ENCODE measurements at places on chromosomes 1 and 21.

GRCh38 chr1:204624631-204625216 is 60.8 kb downstream of the LRRN2 start:
- no peak overlapping the region for H3K4me3 ChIP-seq
- no peak for DNase-seq
- no peaks in the 10 kb centered on the region for H3K4me1 ChIP-seq
- H3K36me3 ChIP-seq: peaks cover 3% of the 10 kb centered on the region
- peak overlapping the region; percentile 35 for H3K27ac ChIP-seq

- H3K4me3 ChIP-seq: no peak overlapping the region
- DNase-seq: no peak
- no peaks in the 10 kb centered on the region for H3K27me3 ChIP-seq
These were observed 14.5 kb downstream of the NPHP4 start for GRCh38 chr1:5977494-5978444.

DNA sequence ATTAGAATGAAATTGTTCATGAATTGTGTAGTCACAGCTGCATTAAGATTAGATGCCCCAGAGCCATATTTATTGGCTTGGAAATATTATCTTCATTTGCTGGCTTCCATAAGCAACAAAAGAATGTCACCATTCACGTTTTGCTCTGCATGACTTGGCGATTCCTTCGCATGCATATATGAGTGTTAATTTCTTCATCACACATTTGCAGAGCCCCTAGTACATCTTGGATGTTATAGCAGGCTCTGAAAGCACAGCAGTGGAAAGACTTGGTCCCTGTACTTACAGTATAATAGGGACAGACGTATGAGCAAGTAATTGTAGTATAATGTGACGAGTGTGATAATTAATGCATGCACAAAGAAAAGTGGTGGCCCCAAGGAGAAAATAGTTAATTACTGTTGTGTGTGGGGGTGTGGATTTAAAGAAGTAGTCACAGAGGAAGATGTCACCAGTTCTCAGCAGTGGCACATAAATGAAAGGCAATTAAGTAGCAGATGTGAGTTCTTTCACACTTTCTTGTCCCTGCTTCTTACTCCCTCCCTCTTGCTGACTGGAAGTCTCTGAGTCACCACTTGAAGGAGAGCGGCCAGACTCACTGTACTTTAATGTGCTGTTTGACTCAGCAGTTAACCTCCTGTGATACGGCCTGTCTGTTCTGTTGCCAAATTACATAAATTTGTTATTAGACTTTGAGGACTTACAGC is 21.0 kb downstream of the S100A10 start:
- no peaks in the 10 kb centered on the region for H3K27me3 ChIP-seq
- no peak overlapping the region for H3K4me3 ChIP-seq
- no peak for DNase-seq

- H3K4me1 ChIP-seq: no peaks in the 10 kb centered on the region
- H3K27ac ChIP-seq: no peak overlapping the region
- H3K36me3 ChIP-seq: no peaks in the 10 kb centered on the region
These were observed 6.7 kb downstream of the KRTAP10-1 start for GRCh38 chr21:44533121-44533890.

GRCh38 chr1:189983166-189983890 is 494.3 kb downstream of the BRINP3 start:
- H3K27me3 ChIP-seq: no peaks in the 10 kb centered on the region
- no peak overlapping the region for H3K27ac ChIP-seq
- no peaks in the 10 kb centered on the region for H3K4me1 ChIP-seq
- no peaks in the 10 kb centered on the region for H3K36me3 ChIP-seq
- H3K4me3 ChIP-seq: no peak overlapping the region

GRCh38 chr1:232287676-232288569 is 342.0 kb downstream of the SIPA1L2 start:
- no peaks in the 10 kb centered on the region for H3K4me1 ChIP-seq
- no peak overlapping the region for H3K4me3 ChIP-seq
- H3K27ac ChIP-seq: no peak overlapping the region
- no peaks in the 10 kb centered on the region for H3K36me3 ChIP-seq
- no peaks in the 10 kb centered on the region for H3K27me3 ChIP-seq

DNA sequence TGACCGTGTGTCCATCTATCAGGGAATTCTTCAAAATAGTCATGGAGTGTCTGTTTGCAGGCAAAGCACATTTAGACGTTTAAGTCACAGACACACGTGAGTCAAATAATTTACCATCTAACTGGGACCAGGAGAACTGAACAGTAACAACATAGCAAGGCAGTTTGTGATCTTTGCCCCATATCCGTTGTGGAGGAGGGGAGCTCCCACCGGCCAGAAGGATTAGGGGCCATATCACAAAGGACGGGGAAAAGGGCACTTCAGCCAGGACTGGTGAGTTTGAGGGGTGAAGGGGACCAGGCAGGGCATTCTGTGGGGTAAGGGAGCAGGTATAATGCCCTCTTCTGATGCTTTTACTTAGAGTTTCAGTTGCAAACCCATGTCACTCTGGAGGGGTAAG is 22.9 kb downstream of the ELAPOR1 start:
- H3K27ac ChIP-seq: no peak overlapping the region
- H3K27me3 ChIP-seq: no peaks in the 10 kb centered on the region
- peaks cover 3% of the 10 kb centered on the region for H3K36me3 ChIP-seq
- H3K4me1 ChIP-seq: no peaks in the 10 kb centered on the region
- DNase-seq: no peak

GRCh38 chr1:30675761-30676160 is 47.6 kb downstream of the MATN1 start:
- H3K4me1 ChIP-seq: no peaks in the 10 kb centered on the region
- peaks cover 75% of the 10 kb centered on the region for H3K27me3 ChIP-seq
- no peak overlapping the region for H3K27ac ChIP-seq

GRCh38 chr1:119542492-119542946 is 35.5 kb downstream of the HSD3B1 start:
- H3K4me3 ChIP-seq: no peak overlapping the region
- no peaks in the 10 kb centered on the region for H3K4me1 ChIP-seq
- H3K36me3 ChIP-seq: no peaks in the 10 kb centered on the region
- H3K27me3 ChIP-seq: peaks cover 4% of the 10 kb centered on the region
- H3K27ac ChIP-seq: no peak overlapping the region
- no peak for DNase-seq

- H3K27ac ChIP-seq: no peak overlapping the region
- H3K36me3 ChIP-seq: no peaks in the 10 kb centered on the region
- no peak for DNase-seq
- H3K4me1 ChIP-seq: peaks cover 10% of the 10 kb centered on the region
- H3K27me3 ChIP-seq: no peaks in the 10 kb centered on the region
These were observed 131.6 kb downstream of the SNX7 start for GRCh38 chr1:98793136-98793535.

- no peak for DNase-seq
- no peak overlapping the region for H3K4me3 ChIP-seq
- H3K27ac ChIP-seq: peak overlapping the region; percentile 54
- peaks cover 29% of the 10 kb centered on the region for H3K4me1 ChIP-seq
These were observed 6.5 kb upstream of the ARL8A start for GRCh38 chr1:202151045-202151444.

DNA sequence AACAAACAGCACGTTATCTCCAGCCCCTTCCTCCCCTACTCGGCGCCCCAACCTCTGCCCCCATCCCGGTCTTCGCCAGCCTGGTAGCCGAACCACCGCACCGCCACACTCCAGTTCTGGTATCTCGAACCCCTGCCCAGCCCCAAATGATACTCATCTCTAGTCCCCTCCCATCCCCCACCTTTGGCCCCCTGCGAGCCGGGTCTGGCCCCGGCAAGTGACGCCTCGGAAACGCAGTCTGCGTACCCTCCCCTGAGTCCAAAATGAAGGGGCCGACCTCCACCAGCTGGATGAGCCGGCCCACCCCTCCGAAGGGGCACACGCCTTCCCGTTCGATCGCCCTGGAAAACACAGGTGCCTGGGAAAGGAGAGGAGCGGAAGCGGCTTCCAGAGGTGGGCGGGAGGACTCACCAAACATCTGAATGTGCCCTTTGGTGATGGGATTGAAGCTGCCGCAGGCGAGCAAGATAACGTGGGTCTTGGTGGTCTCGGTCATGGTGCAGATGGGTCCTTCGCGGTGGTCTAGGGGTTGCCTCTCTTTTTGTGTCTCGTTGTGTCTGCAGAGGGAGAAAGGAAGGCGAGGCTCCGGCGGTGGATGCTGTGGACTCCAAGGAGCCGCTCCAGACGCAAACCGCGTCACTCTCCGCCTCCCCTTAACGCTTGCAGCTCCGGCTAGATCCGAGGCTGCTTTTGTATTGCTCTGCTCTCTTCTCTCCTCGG is at the start of gene NMNAT2:
NMNAT2 (minus strand) TSS at position 609 of the 720 bp plus-strand sequence; CDS start at position 496, 113 bp downstream.
- peaks cover 75% of the 10 kb centered on the region for H3K27me3 ChIP-seq
- H3K4me1 ChIP-seq: peaks cover 18% of the 10 kb centered on the region
- H3K27ac ChIP-seq: no peak within 1 kb of the TSS
- H3K36me3 ChIP-seq: no peaks in the 10 kb centered on the region

GRCh38 chr1:73784026-73784425 is 413.9 kb downstream of the LRRIQ3 start:
- H3K27me3 ChIP-seq: no peaks in the 10 kb centered on the region
- no peaks in the 10 kb centered on the region for H3K4me1 ChIP-seq

GRCh38 chr1:176540428-176540827 is 77.5 kb downstream of the PAPPA2 start:
- no peak for DNase-seq
- no peak overlapping the region for H3K27ac ChIP-seq
- H3K4me1 ChIP-seq: no peaks in the 10 kb centered on the region
- H3K4me3 ChIP-seq: no peak overlapping the region
- no peaks in the 10 kb centered on the region for H3K27me3 ChIP-seq

- H3K36me3 ChIP-seq: peaks cover 3% of the 10 kb centered on the region
- no peaks in the 10 kb centered on the region for H3K27me3 ChIP-seq
- peaks cover 31% of the 10 kb centered on the region for H3K4me1 ChIP-seq
- H3K4me3 ChIP-seq: no peak overlapping the region
- DNase-seq: no peak
These were observed 21.5 kb downstream of the DPH5 start for GRCh38 chr1:101004061-101004460.

DNA sequence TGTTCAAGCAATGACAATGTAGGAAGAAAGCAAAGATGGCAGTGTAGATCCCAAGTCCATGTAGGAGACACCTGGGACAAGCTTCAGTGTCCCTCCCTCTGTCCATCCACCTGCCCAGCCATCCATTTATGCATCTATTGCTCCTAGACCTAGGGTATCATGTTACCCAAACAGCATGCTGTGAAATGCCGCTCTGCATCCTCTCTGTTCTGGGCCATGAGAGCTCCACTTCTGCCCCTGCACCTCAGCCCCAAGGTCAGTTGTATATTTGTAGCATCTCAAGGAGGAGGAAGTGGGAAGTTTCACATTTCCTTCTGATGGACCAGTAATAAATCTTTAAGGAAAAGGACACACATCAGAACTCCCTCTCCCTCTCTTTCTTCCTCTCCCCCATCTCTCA is 27.9 kb upstream of the TSPEAR start:
- no peak overlapping the region for H3K4me3 ChIP-seq
- H3K4me1 ChIP-seq: peaks cover 4% of the 10 kb centered on the region
- peak overlapping the region; percentile 53 for H3K27ac ChIP-seq
- no peak for DNase-seq
- peaks cover 3% of the 10 kb centered on the region for H3K36me3 ChIP-seq

DNA sequence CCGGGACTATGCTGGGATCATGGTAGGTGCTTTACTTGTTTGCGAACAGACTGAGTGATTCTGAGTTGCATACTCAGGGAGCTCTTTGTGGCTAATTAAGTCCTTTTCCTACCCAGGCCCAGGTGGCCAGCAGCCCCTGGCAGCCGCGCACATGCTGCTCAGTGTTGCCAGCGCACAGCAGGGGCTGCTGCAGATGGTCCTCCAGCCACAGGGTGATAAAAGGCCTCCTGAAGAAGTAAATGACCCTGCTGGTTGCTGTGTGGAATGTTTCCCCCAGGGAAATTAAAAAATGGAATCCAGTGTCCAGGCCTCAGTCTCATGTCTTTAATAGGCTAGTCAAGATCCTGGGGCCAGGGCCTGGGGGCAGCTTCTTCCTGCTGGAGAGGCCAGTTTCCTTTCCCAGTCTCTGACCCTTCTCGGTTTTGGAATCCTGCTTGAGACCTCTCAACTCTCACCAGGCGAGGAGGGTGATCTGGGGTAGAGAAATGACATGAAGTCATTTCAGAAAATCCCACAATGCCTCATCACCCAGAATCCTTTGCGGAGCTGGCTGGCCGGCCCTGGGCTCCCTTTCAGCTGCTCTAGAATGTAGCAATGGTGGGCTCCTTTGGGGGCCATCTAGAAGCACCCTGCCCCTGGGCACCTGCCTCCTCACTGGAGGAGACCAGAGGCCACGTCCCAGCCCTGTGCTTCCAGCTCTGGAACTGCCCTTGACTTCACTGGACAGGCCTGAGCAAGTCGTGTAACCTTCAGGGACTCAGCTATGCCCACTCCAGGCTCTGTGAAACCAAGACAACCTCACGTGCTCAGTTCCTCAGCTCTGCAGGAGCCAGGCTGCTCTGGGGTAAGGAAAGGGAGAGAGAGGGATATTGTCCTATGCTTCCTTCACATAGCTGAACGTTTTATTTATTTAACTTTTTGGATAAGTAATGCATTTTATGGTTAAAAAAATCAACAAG is 131.4 kb downstream of the MRPS6 start:
- H3K27ac ChIP-seq: no peak overlapping the region
- H3K27me3 ChIP-seq: peaks cover 6% of the 10 kb centered on the region
- no peaks in the 10 kb centered on the region for H3K36me3 ChIP-seq
- H3K4me1 ChIP-seq: peaks cover 7% of the 10 kb centered on the region
- DNase-seq: no peak
- no peak overlapping the region for H3K4me3 ChIP-seq

- no peaks in the 10 kb centered on the region for H3K4me1 ChIP-seq
- no peak overlapping the region for H3K27ac ChIP-seq
- no peak overlapping the region for H3K4me3 ChIP-seq
- H3K36me3 ChIP-seq: no peaks in the 10 kb centered on the region
- no peak for DNase-seq
- H3K27me3 ChIP-seq: no peaks in the 10 kb centered on the region
These were observed 317.0 kb downstream of the USP25 start for GRCh38 chr21:16046656-16047330.

DNA sequence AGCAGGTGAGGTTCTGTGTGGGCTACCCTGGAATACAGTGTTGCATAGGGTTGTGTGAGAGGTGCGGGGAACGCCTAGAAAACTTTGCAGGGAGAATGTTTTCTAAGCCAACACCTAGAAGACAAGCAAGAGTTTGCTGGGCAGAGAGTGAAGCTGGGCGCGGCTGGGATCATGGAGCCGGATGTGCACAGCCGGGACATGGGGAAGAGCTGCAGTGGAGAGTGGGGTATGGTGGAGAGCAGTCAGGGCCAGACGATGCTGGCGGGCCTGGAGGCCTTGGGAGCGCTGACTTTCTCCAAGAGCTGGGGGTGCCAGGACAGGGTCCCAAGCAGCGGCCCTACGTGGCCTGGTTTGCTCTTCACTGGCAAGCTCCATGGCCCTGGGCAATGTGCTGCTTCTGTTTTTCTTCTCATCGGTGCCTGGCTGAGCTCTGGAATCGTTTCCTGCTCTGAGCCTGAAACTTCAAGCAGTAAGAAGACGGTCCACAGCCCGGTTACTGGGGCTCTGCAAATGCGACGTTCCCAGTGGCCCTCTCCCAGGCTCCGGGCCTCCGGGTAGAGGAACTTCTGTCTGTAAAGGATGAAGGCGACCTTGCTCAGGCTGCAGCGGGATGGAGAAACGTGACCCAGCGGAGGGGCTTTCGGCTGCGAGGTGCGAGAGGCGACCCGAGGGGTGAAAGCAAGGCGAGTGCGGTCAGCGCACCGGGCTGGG is 51.9 kb upstream of the CD34 start:
- H3K4me1 ChIP-seq: peaks cover 20% of the 10 kb centered on the region
- H3K36me3 ChIP-seq: no peaks in the 10 kb centered on the region
- peak overlapping the region; percentile 55 for H3K27ac ChIP-seq
- DNase-seq: no peak
- peaks cover 47% of the 10 kb centered on the region for H3K27me3 ChIP-seq

- H3K4me1 ChIP-seq: peaks cover 6% of the 10 kb centered on the region
- H3K36me3 ChIP-seq: peaks cover 11% of the 10 kb centered on the region
- H3K27ac ChIP-seq: no peak overlapping the region
- no peak overlapping the region for H3K4me3 ChIP-seq
- no peak for DNase-seq
- peaks cover 38% of the 10 kb centered on the region for H3K27me3 ChIP-seq
These were observed 22.7 kb downstream of the SPOCD1 start for GRCh38 chr1:31793086-31793485.
